Substantia nigra (tissue), 51 donors: ENCODE measurements at places on chromosomes 1 and 21.

- peak; percentile 22 for DNase-seq
These were observed 3.1 kb downstream of the ACTA1 start for GRCh38 chr1:229430761-229431283.

DNA sequence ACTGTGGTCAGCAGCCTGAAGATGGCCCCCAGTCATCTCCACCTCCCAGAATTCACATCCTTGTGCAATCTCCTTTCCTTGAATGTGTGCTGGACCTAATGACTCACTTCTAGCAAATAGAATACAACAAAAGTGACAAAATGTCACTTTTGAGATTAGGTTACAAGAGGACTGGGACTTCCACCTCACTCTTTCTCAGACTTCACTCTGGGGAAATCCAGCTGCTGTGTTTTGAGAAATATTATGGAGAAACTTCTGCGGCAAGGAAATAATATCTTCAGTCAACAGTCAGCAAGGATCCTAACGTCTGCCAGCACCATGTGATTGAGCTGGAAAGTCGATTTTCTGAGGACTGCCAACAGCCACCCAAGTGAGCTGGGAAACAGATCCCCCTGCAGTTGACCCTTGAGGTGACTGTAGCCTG, 70.5 kb upstream of the GADD45A start:
- no peak for DNase-seq

- DNase-seq = no peak
These were observed at the start of gene CCDC190 for GRCh38 chr1:162861101-162861500. TSS of gene CCDC190 (minus strand) at chr1:162861175. CDS start at chr1:162859646, 1,529 bp downstream.

DNA sequence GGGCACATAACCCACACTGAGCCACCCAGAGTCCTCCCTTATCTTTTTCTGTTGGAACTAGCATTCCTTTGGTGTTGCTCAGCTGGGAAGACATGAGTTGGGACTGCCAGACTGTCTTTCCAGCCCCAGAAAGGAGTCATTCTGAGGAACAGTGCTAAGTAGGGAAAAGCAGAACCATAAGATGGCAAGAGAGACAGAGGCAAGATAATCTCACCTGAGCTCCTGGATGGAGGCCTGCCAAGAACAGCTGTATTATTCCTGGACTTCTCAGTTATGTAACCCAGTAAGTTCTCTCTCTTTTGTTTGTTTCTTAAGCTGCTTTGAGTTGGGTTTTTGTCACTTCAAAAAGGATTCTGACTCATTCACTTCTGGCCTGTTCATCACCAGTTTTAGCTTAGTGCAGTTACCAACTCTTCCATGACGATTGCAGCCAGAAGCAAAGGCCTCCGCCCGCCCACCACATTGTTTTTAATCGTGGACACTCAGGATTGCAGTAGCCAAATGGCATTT, 134.4 kb downstream of the OMA1 start:
- DNase-seq = no peak

GRCh38 chr1:175839779-175840669, 96.6 kb upstream of the TNR start:
- no peak for DNase-seq

GRCh38 chr1:162530988-162531319, 30.6 kb upstream of the UAP1 start:
- no peak for DNase-seq

DNA sequence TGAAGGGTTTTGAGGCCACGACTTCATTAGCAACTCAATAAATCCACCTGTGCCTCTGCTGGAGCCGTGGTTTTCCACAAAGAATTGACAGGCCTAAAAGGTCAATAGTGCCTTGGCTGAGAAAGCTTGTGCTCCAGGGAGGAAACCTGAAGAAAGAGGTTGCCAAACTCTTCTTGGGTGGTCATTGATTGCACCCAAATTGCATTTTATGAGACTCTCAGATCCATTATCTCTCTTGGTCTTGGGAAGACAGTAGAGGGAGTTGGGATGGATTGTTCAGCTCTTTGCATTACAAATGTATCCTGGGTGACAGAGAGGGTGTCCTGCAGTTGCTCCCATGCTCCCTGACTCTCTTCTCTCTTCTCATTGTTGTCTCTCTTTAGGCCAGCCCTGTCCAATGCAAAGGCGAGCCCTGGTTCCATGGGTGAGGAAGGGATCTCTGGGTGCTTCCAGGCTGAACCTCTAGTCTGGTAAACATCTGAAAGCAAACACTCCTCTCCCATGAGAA, 46.1 kb upstream of the HTR1D start:
- no peak for DNase-seq

- no peak for DNase-seq
These were observed 51.5 kb downstream of the RPL5 start for GRCh38 chr1:92883297-92883696.

DNA sequence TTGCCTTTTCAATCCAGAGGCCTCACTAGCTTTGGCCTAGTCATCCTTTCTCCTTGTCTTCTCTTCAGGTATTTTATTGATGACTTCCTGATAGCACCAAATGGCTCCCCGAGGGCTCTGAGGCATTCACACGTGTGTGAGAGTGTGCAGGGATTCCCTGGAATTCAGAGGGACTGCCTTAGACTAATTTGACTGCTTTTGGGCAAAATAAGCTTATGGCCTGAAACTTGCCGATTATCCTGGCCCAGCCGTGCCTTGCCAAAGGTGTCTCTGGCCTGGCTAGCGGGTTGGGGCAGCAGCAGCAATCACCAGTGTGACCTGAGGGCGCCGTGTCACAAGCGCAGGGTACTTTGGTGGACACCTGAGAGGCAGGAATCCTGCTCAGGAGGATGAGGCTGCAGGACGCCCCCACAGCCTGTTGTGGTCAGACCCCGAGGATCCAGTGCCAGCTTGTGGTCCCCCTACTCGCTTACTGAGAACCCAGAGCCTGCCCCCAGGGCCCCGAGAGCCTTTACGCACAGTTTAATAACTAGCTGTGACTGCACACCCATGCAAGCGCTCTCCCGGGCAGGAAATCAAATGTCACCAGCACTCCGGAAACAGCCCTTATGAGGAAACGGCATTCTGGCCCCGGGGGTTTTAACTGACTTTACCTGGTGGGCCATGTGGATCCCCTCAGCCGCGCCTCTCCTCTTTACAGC, 62.8 kb upstream of the PDE9A start:
- DNase-seq = no peak

DNA sequence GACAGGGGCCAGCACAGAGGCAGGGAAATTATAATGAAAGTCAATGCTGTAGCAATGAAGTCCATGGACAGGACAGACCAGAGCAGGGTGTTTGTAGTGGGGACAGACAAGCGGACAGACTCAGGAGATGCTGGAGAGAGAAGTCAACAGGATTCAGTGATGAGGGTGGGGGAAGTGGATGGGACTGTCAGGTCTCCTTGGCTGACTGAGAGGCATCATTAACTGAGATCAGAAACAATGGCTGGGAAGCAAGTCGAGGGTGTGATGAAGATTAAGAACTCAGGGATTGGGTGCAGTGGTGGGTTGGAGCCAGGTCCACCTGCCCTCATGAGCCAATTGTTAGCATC, 25.5 kb downstream of the CD58 start:
- no peak for DNase-seq

DNA sequence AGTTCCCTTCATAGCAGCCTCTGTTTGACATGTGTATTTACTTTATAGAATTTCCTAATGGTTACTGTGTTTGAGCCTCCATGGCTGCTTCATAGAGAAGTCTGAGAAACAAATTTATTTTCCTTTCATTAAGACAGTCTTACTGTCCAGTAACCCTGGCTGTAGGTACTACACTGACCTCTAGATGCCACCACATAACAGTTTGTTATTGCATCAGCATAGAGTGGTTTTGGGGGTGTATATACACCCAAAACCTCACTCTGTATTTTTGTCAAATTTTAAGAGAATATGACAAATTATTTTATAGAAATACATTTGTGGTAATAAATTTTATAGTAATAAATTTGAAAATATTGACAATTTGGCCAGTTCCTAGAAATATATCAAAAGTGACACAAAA, 57.3 kb downstream of the OBSCN start:
- DNase-seq = no peak

DNA sequence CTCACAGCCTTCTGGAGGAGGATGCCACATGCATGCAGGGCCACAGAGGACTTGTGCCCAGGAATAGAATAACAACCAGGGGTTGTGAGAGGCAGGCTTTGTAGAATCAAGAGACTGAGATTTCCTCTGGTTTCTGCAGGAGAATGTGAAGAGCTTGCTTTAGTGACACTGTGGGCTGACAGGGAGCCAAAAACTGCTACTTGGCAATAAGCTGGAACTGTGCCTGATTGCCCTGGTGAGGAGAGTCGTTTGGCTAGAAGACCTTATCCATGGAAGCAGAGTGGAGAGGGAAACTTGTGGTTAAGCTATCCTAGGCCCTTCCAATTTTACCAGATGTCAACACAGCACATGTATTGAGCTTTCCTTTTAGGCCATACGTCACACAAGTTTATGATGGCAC, 902.1 kb downstream of the MRPL39 start:
- no peak for DNase-seq

DNA sequence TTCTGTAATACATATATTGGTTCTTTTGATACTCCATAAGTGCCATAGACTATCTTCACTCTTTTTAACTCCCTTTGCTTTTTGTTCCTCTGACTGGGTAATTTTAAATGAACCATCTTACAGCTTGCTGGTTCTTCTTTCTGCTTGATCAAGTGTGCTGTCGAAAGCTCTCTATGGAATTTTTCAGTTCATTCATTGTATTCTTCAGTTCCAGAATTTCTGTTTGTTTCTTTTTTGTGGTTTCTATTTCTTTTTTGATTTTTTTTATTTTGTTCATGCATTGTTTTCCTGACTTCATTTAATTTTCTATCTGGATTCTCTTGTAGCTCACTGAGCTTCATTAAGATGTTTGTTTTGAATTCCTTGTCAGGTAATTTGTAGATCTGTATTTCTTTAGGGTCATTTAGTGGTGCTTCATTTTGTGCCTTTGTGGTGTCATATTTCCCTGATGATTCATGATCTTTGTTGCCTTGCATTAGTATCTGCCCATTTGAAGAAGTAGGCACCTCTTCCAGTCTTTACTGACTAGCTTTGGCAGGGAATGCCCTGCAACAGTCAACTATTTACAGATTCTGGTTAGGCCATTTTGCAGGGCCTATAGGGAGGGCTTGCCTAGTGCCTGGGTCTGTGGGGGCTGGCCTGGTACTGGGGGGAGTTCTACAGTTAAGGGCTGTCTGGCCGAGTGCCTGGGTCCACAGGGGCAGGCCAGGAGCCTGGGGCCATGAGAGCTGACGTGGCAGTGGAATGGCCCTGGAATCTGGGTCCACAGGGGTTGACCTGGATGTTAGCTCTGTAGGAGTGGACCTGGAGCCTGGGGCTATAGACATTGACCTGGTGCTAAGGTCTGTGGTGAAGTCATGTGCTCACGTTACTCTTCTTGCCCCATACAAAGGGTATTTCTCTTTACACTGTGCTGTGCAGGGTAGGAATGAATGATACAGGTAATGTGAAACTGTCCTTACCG, 89.7 kb downstream of the MAGI3 start:
- DNase-seq = no peak

- no peak for DNase-seq
These were observed 176.8 kb downstream of the DISC1 start for GRCh38 chr1:231803353-231803752.

DNA sequence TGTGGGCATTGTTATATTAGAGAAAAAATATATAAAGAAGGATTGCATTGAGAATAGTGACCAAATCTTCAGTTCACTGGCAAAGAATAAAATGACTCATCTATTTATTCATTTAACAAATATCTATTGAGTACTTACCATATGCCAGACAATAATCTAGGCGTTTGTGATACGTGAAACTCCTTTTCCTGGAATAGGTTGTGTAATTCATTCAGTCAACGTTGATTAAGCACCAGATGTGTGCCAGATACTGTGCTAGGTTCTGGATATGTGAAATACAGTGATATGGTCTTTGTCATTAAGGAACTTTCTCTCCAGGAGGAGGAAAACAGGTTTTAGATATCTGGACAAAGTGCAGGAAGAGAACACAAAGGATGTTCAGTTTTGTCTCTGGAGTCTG, 344.5 kb downstream of the RWDD3 start:
- no peak for DNase-seq

- DNase-seq = no peak
These were observed 1.5 kb downstream of the STYXL2 start for GRCh38 chr1:167095368-167095767.
